ENCODE measurements at places on chromosomes 4 and X. TPM values are rescaled to one million over a fixed set of nuclear protein-coding genes. Genes with fewer than 3 reads are reported as not detected.

The CXCL10 gene
- 7.5 TPM for polyA plus RNA-seq

The WAS gene
- 2.8 TPM for polyA plus RNA-seq

The TLR10 gene
- polyA plus RNA-seq, result 0.98 TPM

The TMPRSS11B gene
- 0.09 TPM for polyA plus RNA-seq

The PABPC1L2A gene
- 0.05 TPM for polyA plus RNA-seq

The VBP1 gene
- polyA plus RNA-seq, result 85.4 TPM

The CENPU gene
- 46.5 TPM for polyA plus RNA-seq

The SLC10A4 gene
- polyA plus RNA-seq, result 0.19 TPM

The BEX5 gene
- polyA plus RNA-seq, result 9.8 TPM

The SHOX gene
- polyA plus RNA-seq, result 0.25 TPM

The TMSB15B gene
- 27.0 TPM for polyA plus RNA-seq

GRCh38 chr4:86523333-86523732, 70.8 kb upstream of the PTPN13 start:
- no peak for DNase-seq

DNA sequence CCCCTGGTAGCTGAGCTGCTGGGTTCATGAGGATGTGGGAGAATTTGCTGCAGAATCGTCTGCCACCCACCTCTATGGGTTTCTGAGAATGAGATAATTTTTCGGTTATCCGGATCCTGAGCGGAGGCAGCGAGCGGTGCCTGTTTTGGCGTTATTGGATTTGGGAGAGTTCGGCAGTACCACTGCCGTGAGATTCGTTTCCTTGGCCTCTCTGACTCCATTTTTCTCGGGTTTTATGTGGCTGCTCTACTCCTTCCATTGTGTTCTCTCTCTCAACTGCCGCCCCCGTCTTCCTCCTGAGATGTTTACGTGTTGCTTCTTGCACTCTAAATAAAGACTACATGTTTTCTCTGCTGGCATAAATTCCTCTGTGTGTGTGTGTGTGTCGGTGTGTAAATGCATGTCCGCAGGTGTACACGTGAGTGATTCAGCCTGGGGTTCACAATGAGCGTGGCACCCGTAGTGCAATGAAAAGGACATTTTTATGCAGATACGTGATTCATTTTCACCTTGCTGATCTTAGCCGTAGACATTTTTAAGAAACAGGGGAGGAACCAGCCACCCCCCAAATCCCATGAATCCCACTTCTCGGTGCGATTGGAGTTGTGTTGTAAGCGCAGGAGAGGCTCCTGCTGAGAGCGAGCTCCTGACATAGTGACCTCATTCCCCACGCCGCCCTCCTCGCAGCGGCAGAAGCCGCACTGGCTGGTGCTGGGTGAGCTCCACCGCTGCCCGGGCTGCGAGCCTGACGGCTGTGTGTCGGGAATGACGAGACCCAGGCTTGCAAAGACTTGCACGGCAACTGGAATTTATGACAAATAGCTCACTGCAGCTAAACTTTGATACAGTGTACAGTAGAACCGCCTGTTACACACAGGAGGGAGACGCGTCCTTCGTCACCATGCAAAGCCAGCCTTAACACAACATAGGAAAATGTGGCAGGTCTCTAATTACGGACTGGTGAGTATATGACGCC, 82.2 kb downstream of the STOX2 start:
- DNase-seq, result no peak

- DNase-seq, result no peak
These were observed 1.4 kb downstream of the DDX60L start for GRCh38 chr4:168478868-168479267.

DNA sequence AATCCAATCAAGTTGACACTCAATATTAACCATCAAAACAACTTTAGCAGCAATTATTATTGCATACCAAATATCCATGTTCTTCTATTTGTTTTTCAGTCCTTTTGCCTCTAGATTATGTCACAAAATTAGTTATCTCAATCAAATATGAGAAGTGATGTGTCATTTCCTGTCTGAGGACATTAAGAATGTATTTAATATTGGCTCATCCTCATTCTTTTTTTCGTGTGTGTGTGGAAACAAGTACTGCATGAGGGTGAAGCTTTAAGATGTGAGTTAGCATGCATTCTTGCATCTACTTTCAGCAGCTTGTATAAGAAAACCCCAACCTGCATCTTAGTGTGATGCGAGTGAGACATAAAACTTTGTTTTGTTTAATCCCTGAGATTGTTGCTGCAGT, 301.4 kb downstream of the GRIA2 start:
- DNase-seq, result no peak

- DNase-seq, result no peak
These were observed 617.1 kb upstream of the AMOT start for GRCh38 chrX:113457719-113458118.

DNA sequence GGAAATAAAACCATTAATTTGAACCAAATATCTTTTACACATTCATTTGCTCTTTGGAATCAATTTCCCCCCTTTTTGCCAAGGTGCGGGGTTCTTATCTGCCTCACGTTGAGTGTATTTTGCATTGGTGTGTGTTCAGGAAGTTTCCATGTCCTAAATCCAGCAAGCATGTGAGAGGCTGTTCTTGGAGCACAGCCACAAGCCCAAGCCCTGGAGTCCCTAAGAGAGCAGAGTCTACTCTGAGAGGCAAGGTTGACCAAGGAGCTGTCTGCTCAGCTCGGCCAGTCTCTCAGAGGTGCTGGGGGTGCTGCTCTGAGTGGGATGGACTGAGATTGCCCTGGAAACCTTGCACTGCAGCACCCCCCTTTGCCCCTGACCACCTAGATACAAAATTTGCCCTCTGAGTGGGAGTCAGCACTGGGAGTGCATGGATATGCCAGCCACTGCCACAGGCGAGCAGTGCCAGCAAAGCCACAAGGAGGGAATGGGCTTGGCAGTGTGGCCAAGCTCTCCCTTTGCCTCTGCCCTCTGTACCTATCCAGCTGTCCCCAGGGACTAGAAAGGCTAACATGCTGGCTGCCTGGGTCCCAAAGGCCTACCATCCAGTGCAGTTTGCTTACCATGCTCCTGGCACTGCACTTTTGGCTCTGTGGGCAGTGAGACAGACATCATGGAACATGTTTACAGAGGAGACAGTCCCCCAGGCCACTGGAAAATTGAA, 20.5 kb upstream of the FAM193A start:
- DNase-seq, result no peak

GRCh38 chr4:5553801-5554200, 154.6 kb downstream of the EVC2 start:
- DNase-seq, result no peak

DNA sequence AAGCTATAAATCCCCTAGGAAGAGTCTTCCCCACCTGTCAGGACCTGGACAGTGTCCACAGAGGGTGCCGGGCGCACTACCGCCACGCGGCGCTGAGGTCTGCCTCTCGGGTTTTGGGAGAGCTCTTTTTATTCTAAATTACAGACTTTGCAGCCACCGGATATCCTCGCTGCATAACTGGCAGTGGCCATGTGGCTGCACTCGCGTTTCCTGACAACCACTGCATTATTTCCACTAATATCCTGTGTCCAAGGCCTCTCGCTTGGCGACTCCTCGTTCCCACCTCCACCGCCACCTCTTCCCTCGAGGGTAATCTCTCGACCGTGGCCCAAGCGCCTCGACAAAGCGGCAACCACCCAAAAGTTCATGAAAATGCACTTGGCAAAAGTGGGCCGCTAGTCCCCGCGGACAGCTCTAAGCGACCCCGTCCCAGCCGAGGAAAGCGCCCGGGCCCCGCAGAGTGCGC, 512 bp upstream of the TMEM131L start:
- DNase-seq, result no peak

DNA sequence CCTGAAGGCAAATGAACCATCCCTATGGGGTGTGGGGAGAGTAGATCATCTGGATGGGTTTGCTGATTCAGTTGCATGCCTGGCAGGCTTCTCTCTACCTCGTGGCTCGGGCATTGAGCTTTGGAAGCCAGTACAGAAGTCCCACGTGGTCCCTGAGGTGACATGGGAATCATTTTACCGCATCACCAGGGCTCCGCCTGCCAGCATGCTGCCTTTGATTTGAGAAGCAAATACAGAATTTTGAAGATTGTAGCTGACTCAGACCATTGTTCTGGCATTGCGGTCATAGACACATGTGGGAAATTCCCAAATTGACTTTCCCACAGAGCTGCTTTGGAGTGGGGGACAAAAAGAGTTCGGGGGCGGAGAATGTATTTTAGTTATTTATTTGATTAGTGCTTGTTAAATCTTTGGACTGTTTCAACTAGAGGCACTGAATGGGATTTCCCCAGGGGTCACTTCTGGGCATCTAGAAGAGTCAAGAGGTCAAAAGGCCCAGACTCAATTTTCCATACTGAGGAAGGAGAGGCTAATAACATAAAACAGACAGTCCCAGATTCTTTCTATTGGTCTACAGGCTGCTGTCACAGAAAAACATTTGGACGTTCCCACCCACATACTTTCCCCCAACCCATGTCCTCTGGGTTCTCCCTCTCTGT, 79.3 kb downstream of the NHSL2 start:
- DNase-seq, result no peak

DNA sequence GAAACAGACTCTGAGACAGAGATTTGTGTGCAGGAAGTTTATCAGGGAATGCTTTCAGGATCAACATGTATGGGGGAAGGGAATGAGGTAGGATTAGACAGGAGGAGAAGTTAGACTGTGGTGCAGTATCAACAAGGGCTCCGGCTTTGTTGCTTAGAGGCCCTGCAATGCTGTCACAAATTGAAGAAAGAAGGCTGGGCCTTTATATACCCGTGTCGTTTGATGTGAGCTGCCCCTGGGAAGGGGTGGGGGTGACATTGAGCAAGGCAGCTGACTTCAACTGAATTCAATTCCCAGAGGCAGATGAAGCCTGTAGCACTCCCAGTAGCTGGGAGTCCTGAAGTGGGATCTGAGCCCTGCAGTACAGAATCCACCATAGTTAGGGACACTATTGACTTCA, 29.5 kb upstream of the USP9X start:
- DNase-seq, result no peak

GRCh38 chr4:147769386-147769785, 37.5 kb downstream of the ARHGAP10 start:
- no peak for DNase-seq

GRCh38 chr4:169068423-169068822, 58.4 kb upstream of the CBR4 start:
- no peak for DNase-seq

DNA sequence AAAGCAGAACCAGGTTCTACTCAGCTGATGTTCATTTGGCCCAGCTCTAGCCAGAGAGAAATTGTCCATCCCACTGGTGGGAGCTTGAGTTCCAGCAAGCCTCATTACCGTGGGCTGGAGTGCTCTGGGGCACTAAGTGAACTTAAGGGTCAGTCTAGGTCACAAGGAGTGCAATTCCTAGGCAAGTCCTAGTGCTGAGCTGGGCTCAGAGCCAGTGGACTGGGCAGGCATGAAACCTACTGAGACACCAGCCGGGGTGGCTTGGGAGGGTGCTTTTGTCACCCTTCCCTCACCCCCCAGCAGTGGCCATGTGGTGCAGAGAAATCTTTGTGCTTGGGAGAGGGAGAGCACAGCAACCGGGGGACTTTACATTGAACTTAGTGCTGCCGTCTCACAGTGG, 39.4 kb downstream of the GSX2 start:
- DNase-seq, result no peak

DNA sequence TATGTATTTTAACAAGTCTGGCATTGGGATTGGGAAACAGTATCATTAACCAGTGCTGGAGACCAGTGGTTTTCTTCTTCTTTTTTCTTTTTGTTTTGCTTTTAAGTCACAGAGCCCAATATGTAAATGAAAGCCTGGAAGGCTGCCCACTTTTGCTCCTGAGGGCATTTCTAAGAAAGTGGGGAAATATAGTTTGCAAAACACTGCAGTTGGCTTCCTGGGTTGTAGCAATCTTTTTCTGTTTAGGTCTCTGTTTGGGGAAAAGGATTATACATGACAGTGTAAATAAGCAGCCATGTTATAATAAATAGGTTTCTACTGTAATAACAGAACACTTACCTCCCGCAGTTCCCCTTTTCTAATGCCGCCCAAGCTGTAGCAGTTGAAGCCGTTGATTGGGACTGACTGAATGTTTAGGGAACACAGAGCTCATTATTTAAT, 105.5 kb downstream of the TMEM164 start:
- DNase-seq, result no peak

DNA sequence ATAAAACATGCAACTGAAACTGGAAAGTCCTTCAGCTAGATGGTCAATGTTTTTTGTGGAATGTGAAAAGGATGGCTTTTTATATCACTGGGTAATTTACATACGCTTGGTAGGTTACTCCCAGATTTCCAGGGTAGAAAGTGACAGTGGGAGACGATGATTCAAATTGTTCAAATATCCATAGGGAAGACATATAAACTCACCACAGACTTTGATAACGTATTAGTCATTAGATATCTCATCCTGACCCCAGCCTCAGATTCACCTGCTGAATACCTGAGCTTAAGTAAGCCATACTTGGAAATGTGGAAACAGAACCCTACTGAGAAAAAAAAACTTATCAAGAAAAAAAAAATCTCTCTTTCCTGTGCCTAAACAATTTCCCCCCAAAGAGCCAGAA, 169.4 kb downstream of the ZNF674 start:
- DNase-seq, result no peak

DNA sequence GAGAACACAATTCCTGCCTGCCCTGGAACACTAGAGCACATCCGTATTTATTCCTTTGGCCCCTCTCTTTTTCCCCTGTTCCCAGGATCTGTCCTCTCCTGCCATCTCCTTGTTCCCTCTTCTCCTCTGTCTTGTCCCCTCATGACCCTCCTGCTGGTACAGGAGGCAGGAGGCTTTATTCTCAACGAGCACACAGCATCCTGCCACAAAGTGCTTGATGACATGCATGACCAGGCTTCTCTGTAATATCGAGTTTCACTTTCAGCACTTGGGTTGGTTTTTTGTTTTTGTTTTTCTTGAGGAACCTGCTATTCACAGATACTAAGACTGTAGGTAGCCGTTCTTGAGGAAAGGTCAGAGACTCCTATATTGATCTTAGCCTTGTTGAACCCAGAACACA, 35.3 kb downstream of the NALF2 start:
- DNase-seq, result no peak

GRCh38 chr4:166012129-166013030, 139.3 kb downstream of the TLL1 start:
- no peak for DNase-seq

DNA sequence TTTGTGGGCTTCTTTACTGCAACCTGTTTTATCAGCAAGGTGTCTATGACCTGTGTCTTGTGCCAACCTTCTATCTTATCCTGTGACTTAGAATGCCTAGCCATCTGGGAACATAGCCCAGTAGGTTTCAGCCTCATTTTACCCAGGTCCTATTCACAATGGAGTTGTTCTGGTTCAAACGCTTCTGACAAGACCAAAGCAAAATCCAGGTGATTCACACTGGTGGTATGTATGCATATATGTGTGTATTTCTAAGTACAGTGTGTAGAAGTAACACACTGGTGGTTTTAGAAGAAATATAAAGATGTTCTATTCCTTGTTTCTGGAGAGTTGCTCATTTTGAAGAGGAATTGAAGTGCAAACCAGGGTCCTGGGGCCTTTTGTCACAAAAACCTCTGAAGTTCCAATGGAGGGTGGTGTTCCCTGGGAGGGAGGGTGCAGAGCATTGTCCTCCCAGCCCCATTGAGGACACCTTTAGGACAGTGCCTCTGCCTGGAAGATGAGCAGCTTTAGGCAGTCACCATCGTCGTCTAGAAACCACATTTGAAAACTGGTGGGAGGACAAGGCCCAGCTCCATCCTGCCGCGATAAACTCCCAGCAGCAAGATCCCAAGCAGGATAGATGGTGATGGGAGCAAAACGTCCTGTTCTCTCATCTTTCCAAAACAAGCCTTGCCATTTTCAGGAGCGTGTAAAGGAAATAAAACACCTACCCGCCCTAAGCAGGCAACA, 191.4 kb downstream of the TSPAN5 start:
- DNase-seq, result no peak

Measured in left renal pelvis (tissue), 4 donors.